ENCODE measurements at places on chromosomes 16 and 17.

DNA sequence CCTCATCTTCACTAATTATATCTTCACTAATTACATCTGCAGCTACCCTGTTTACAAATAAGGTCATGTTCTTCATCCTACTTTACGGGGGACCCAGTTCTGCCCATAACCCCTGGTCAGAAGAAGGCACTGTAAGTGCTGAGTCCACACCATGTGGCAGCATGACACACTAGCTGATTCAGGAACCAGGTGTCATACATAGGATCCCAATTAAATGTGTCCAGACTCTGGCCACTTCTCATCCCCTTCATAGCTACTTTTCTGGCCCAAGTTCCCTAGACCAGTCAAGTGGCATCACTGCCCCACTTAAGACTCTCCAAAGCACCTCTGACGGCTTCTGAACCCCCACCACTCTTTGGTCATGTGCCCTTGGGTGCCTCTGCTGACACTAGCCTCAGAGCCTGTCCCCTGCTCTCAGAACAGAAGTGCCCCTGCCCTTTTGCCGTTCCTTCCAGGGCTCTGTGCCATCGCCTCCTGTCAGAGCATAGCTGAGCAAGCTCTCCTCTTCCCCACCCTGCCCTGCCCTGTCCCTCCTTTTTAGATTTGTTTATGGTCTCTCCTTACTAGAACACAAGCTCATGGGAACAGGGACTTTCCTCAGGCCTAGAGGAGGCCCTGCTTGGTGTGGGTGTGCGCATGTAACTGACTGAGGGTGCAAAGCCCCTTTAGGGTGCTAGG, 61.1 kb downstream of the B9D1 start:
- H3K27ac ChIP-seq, result no peak overlapping the region
- H3K27me3 ChIP-seq, result no peaks in the 10 kb centered on the region
- DNase-seq, result no peak
- no peak overlapping the region for H3K4me3 ChIP-seq

DNA sequence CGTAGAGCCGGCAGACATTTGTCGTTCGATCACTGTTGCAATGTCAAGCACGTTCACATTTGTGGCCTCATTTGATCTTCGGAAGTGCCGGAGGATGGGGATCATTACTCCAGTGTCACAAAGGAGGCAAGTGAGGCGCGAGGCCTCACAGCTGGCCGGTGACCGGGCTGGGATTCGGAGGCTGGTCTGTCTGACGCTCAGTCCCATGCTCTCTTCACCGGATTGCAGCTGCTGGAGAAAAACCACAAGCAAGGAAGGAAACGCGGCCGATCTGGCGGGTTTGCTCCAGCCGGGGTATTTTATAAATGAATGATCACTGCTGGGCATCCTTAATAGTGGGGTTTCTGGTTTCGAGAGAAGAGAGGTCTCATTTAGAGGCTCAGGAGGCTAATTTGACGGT, 127.8 kb downstream of the OR1D5 start:
- no peak overlapping the region for H3K4me3 ChIP-seq
- no peak for DNase-seq
- no peaks in the 10 kb centered on the region for H3K27me3 ChIP-seq
- H3K36me3 ChIP-seq, result no peaks in the 10 kb centered on the region

- no peaks in the 10 kb centered on the region for H3K36me3 ChIP-seq
- H3K4me1 ChIP-seq, result no peaks in the 10 kb centered on the region
- no peak overlapping the region for H3K27ac ChIP-seq
- no peaks in the 10 kb centered on the region for H3K27me3 ChIP-seq
- no peak for DNase-seq
- no peak overlapping the region for H3K4me3 ChIP-seq
Measured at GRCh38 chr17:72692676-72693075, 399.8 kb downstream of the SLC39A11 start.

DNA sequence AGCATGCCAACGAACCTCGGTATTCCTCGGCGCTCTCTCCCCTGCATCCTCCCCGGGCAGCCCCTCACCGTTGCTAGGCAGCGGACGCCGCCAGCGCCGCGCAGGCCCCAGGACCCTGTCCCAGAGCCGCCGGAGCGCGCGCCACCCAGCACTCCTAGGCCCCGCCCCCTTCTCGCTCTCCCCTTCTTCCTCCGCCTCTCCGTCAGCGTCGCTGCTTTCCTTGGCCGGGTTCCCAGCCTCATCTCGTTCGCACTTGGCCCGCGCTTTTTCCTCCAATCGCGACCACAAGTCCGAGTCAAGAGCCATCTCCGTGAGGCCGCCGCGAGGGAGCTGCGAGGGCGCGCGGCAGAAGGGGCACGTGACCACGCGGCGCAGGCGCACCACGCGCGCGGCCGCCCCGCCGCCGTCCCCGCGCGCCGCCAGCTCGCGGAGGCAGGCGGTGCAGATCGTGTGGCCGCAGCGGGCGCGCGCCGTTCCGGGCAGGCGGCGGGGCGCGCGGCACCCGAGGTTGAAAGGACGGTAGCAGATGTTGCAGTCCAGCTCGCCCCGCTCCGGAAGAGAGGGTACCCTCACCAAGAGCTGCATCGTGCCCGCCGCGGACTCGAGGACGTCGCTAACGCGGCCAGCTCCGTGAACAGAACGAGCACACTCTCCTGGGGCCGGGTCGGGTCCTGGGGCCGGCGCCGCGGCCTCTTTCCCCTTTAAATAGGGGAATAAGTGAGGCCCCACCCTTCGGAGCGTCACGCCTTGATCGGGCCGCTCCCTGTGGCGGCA, at the start of gene RNF227:
Gene RNF227 (minus strand): TSS at position 679 of the 774 bp plus-strand sequence. CDS start 94 bp downstream, at position 585.
- H3K4me3 ChIP-seq, result peak within 1 kb of the TSS; percentile 61
- no peaks in the 10 kb centered on the region for H3K27me3 ChIP-seq
- DNase-seq, result peak; percentile 81
- H3K4me1 ChIP-seq, result 0 out of 2 replicates have a peak, but pooled peaks cover 3% of the 10 kb centered on the region
- no peaks in the 10 kb centered on the region for H3K36me3 ChIP-seq

DNA sequence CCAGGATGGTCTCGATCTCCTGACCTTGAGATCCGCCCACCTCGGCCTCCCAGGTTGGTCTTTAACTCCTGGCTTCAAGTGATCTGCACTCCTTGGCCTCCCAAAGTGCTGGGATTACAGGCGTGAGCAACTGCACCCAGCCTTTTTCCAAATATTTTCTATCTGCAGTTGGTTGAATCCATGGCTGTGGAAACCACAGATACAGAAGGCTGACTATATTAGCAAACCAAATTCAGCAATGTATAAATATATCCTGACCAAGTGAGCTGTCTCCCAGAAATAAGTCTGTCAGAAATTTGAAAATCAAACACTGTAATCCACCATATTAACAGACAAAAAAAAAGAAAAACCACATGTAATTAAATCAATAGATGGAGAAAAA, 9.6 kb downstream of the CFDP1 start:
- H3K4me1 ChIP-seq, result 0 out of 2 replicates have a peak, but pooled peaks cover 4% of the 10 kb centered on the region
- H3K36me3 ChIP-seq, result no peaks in the 10 kb centered on the region
- no peak overlapping the region for H3K4me3 ChIP-seq
- no peaks in the 10 kb centered on the region for H3K27me3 ChIP-seq

- DNase-seq, result peak; percentile 72
- H3K27me3 ChIP-seq, result no peaks in the 10 kb centered on the region
- no peaks in the 10 kb centered on the region for H3K36me3 ChIP-seq
Measured at GRCh38 chr16:87581857-87582215, 20.5 kb upstream of the JPH3 start.

DNA sequence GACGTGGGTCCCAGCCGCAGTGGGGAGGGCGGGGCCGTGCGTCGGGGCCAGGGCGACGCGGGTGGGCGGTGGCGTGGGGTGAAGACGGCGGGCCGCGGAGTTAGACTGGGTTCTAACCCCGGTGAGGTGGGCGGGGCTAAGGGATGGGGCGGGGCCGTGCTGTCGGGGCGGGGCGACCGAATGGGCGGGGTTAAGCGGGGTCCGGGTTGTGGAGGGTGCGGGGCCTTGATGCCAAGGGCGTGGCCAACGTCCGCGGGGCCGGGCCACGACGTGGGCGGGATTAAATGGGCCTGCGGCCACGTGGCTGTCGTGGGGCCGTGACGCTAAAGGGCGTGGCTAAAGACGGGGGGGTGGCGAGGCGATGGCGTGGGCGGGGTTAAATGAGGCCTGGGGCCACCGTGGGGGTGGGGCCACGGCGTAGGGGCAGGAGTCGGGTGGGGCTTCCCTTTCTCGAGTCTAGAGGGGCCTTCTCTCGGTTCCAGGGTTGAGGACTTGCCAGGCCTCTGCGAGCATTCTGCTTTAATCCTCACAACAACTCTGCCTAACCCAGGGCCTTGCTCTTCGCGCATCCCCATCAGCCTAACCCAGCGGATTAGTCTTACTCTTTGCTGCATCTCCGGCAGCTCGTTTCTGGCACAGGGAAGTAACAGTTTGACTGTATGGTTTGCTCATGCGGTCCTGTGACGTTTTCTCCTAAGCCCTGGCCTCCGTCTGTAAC, 739 bp downstream of the TCF25 start:
- H3K27ac ChIP-seq, result peak overlapping the region; percentile 94
- peak overlapping the region; percentile 100 for H3K4me3 ChIP-seq
- DNase-seq, result peak; percentile 95
- peaks cover 11% of the 10 kb centered on the region for H3K4me1 ChIP-seq

GRCh38 chr17:33152783-33153182, 140.3 kb downstream of the ASIC2 start:
- no peaks in the 10 kb centered on the region for H3K36me3 ChIP-seq
- no peak overlapping the region for H3K27ac ChIP-seq
- no peaks in the 10 kb centered on the region for H3K27me3 ChIP-seq
- no peak for DNase-seq
- H3K4me3 ChIP-seq, result no peak overlapping the region

DNA sequence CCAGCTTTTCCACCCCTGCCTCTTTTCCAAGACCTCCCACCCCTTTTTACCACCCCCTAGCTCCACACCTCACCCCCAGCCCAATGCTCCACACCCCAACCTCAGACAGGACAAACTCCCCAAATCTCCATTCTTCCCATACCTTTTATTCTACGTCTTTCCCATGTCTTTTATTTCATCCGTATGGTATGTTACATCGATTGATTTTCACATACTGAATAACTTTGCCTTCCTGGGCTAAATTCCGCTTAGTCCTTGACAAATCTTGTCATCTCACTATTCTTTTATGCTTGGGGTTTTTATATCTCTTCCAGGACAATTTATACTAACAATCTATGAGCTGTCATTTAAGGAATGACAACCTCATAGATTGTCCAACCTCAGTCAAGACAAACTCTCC, 46.4 kb downstream of the PITPNM3 start:
- no peaks in the 10 kb centered on the region for H3K27me3 ChIP-seq
- no peaks in the 10 kb centered on the region for H3K36me3 ChIP-seq
- H3K4me1 ChIP-seq, result no peaks in the 10 kb centered on the region
- no peak overlapping the region for H3K27ac ChIP-seq
- no peak overlapping the region for H3K4me3 ChIP-seq
- DNase-seq, result no peak

DNA sequence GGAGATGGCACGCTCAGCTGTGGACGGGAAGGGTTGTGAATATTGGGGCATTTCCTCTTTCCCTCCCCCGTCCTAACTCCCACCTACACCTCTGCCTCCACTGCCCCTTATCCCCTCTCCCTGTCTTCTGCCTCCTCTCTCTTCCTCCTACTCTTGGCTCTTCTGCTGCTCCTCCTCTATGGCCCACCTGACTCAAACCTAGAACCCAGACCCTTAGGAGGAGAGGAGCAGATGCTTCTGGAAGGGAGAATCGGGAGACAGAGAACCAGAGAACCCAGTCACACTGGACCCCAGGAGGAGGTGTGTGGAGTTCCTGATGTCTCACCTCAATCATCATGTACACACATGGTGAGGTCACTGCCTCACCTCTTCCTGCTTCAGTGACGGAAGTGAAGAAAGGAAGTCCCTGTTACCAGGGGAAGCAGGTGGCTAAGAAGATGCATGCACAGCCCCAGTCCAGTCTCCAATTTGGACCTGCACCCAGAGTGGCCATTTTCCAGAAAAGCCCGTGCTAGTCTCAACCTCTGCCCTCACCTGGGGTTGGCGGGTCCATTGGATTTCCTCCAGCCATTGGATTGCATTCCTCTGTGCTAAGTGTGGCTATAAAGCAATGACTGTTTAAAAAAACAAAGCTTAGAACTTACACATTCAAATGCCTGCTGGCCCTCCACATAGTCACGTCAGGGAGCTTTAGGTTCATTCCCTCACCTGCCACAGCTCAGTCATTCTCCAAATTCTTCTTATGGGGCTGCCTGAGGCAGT, 4.0 kb downstream of the RNF222 start:
- H3K4me3 ChIP-seq, result no peak overlapping the region
- H3K36me3 ChIP-seq, result no peaks in the 10 kb centered on the region
- DNase-seq, result no peak
- H3K4me1 ChIP-seq, result no peaks in the 10 kb centered on the region
- no peak overlapping the region for H3K27ac ChIP-seq

- no peak overlapping the region for H3K27ac ChIP-seq
- DNase-seq, result peak; percentile 45
- no peaks in the 10 kb centered on the region for H3K27me3 ChIP-seq
- H3K4me3 ChIP-seq, result no peak overlapping the region
- no peaks in the 10 kb centered on the region for H3K36me3 ChIP-seq
Measured at GRCh38 chr16:10668322-10669045, 26.2 kb downstream of the TEKT5 start.

DNA sequence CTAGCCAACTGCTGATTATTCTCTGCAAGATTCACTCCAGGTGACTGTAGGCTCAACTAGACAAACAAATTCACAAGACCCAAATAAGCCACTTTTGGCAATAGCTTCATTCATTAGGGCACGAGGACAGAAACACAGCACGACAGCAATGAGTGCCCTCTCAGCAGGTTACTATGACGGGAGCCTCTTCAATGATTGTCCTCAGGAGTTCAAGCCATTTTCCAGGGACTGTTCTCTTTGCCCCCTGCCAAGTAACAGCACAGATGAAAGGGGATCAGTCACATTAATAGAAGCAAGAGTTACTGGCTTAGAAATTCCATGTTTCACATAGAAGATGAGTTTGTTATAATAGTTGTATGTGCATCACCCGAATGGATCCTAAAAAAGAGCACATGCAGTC, 712.2 kb downstream of the CDH8 start:
- H3K4me1 ChIP-seq, result no peaks in the 10 kb centered on the region
- no peaks in the 10 kb centered on the region for H3K36me3 ChIP-seq
- H3K27me3 ChIP-seq, result no peaks in the 10 kb centered on the region

DNA sequence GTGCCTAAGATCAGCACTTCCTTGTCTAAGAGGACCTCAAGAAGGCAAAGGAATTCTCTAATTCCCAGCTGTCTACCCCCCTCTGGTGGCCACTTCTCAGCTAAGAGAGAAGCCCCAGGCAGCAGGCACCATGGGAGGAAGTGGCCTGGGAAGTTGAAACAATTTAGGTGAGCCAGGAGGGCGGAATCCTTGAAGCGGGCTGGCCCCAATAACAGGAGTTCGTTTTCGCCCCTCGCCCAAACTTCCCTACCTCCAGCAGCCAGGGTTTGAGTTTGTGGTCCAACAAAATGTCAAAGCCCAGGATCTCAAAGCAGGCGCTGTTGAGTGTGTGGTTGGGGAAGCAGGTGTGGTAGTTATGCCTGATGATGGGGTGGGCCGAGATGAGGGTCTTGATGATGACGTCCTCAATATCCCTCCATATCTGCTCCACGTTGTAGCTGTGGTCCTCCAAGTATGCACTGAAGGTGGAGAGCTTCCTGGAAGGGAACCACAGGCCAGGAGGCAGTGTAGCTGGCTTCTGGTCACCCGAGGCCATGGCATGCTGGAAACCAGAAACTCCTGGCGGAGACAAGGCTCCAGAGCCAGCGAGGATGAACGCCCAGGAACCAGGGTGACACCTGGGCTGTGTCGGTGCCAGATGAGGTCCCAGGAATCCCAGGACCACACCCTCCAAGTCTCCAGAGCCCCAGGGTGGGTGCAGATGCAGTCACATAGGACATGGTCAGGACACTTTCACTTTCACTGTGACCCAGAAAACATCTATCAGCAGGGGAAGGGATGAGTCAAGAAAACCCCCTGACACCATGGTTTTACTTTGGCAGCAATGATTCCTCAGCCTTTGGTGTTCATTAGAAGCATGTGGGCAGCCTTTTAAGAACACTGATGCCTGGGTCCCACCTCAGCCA, 25.6 kb downstream of the TTLL6 start:
- H3K4me3 ChIP-seq, result no peak overlapping the region
- H3K27ac ChIP-seq, result peak overlapping the region; percentile 51
- DNase-seq, result peak; percentile 97
- H3K4me1 ChIP-seq, result peaks cover 50% of the 10 kb centered on the region
